ENCODE measurements at places on chromosomes 5 and 9. TPM values are rescaled to one million over a fixed set of nuclear protein-coding genes. Genes with fewer than 3 reads are reported as not detected.
A peak's percentile ranks its signal among the peaks of the same experiment; 100 is the strongest.

The ZNF622 gene
- total RNA-seq, result 42.5 TPM

The PDE8B gene
- 1.4 TPM for total RNA-seq

GRCh38 chr9:6667633-6668280 lies 22.2 kb upstream of the GLDC start:
- no peak for DNase-seq

GRCh38 chr9:91758491-91758981 lies 191.5 kb downstream of the ROR2 start:
- DNase-seq, result peak; percentile 58

GRCh38 chr5:143413958-143414669 lies 10.6 kb upstream of the NR3C1 start:
- DNase-seq, result no peak

DNA sequence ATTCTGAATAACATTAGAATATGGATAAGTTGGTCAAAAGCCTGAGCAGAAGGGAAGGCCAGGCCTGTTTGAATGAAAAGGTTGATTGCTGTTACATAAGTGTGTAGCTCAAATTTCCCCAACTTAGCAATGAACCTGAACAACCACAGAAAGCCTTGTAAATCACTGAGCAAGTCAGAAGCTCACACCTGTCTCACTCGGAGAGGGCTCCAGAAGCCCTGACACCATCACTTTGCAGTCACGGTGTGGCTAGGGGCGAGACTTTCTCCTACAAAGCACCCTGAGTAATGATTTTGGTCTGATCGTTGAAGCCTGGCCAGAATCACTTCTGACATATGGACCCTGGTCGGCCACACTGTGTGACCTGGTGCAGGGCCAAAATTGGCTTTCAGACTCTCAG lies 62.0 kb downstream of the MTX3 start:
- no peak for DNase-seq

GRCh38 chr5:74686962-74687751 lies 2.1 kb downstream of the HEXB start:
- DNase-seq, result no peak

DNA sequence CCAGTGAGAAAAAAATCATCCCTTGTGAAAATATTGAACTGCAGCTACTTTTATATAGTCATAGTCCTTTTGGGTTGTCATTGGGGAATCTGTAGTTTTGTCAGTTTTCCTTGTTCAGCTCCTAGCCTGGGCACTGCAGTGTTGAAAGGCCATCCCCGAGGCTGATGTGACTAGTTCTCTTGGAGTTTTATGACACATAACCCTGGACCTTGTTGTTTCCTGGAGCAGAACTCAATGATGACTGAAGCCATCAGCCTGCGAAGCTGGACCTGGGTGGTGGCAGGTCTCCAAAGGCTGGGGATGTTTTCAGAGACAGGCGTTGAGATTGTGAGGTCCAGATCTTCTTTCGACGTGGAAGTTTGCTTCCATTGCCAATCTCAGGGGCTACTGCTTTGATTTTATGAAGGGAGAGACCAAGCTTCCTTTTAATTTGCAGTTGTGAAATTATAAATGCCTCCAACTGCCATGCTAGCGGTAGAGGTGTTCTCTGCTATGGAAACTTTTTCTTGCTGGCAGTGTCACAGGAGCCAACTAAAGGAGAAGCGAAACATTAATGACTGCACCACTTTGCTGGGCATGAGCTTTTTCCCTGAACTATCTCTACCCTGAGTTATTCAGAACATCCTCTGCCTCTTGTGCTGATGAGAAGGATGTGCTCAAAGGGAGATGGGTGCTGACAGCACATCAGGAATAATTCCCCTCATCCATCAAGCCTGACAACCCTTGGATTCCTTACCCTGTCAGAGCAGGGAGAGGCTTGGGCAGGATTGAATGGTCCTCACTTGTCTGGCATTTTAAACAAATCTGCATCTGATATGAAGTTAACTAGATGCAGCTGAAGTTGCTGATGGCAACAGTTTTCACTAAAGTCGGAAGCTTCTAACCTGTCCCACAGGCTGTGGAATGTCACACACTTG lies 209.6 kb downstream of the MAST4 start:
- DNase-seq, result no peak

GRCh38 chr5:38598296-38598993 lies 42.0 kb upstream of the LIFR start:
- no peak for DNase-seq

DNA sequence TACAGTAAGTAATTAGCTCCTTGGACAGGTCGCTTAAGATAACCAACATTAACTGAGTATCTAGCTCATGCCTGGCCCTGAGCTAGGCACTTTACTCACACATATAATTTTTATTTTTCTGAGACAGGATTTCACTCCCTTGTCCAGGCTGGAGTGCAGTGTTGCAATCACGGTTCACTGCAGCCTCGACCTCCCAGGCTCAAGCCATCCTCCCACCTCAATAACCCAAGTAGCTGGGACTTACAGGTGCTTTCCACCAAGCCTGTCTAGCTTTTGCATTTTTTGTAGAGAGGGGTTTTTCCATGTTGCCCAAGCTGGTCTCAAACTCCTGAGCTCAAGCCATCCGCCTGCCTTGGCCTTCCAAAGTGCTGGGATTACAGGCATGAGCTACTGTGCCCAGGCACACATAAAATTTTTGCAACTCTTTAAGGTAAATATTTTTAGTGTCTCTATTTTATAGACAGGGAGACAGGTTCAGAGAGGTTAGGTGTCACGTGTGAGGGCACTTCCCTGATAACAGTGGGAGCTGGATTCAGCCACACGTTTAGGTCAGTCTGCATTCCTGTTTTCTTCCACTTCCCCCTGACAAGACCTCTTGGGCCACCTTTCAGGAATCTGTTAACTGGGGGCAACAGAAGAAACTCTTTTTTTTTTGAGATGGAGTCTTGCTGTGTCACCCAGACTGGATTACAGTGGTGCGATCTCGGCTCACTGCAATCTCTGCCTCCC lies 18.2 kb downstream of the HBEGF start:
- no peak for DNase-seq
